Stimulated activated CD4-positive, alpha-beta T cell treated with anti-CD3 and anti-CD28 coated beads, Interleukin-15, amount 100 ng/mL, for 48 hours (primary cell): ENCODE measurements at places on chromosomes 5 and 9.

DNA sequence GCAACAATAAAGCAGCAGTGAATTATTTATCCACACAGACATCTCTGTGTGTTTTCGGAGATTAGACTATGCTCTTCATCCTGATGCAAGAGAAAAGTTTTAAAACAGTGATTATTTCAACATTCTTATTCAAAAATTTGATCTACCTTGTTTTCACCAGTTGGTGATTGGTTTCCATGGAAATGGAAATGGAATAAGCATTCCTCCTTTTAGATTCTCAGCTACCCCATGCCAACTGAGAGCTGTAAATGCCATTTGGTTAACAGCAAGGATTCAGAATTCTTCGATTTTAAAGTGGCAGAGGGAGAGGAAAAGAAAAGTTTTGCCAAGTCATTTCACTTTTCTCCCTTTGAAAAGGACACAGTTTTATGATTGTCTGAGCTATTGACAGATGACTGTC is 154.7 kb downstream of the PCSK5 start:
- no peak for DNase-seq

- no peak for DNase-seq
Observed at GRCh38 chr9:3863111-3863528, 337.3 kb upstream of the RFX3 start.

GRCh38 chr5:120913396-120913795 is 449.3 kb downstream of the PRR16 start:
- no peak for DNase-seq

GRCh38 chr9:4066682-4067081 is 233.2 kb downstream of the GLIS3 start:
- DNase-seq = no peak

- no peak for DNase-seq
Observed at GRCh38 chr9:135271425-135271824, 184.0 kb downstream of the OLFM1 start.

DNA sequence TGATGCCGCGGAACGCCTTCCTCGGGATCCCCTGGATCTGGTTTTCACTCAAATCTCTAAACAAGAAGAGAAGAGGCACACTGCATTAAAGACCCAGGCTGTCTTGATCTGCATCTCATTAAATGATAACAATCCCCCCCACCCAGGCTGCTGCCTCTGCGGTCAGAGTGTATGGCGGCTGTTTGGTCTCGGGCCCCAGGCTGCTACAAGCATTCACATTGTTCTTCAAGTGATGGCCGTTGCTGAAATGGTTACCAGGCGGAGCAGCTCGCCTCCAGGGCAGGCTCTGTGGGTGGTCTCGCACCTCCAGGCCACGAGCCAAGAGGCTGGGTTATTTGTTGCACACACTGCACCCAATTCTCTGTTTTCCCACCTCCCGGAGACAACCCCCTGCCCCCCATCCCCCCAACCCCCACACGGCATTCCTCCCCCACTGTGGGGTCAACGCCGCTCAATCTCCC is 304.1 kb upstream of the PANK3 start:
- no peak for DNase-seq

GRCh38 chr9:37972351-37972848 is 68.5 kb upstream of the SLC25A51 start:
- no peak for DNase-seq

DNA sequence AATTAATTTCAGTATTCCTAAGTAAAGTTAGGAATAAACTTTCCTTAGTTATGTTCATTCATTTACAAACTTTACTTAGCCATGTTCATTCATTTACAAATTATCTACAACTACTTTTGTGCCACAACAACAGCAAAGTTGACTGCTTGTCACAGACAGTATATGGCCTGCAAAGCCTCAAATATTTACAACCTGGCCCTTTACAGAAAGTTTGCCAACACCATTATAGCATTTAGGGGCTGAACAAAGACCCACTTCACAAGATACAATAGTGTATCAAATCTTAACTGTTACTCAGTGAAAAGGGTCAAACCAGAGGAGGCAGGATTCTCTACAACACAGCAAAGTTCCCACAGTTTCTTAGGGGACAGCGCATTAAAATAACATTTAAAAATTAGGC is 9.7 kb upstream of the OTULINL start:
- DNase-seq = no peak

DNA sequence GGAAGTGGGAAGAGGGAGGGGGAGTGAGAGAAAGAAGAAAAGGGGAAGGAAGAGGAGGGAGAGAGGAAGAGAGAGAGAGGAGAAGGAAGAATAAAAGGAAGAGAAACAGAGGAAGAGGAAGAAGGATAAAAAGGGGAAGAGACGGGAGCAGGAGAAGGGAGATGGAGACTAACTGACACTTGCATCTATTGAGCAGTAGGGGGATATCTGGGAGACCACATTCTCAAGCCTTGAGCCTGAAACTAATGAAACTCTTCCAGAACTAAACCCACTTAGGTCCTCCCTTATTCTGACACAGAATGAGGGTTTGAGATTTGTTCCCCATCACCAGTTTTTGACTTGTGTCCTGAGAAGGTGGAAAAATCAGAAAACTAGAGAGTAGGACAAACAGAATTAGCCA is 533.3 kb downstream of the CDH12 start:
- no peak for DNase-seq

DNA sequence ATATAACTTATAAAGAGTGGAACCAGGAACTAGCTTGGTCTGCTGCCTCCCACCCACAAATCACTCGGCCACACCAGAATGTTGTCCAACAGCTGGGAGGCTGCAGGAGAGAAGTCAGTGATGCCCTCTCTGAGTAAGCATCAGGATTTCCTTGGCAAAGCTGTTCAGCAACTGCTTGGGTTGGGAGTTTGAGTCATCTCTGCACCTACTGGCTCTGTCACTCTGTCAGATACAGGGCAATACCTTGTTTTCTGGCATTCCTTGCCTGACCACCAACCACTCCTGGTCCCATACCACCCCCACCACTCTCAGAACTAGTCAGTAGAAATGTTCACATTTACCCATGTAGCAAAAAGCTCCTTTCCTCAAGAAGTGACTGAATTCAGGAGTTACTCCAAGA is 36.8 kb upstream of the GCNT4 start:
- DNase-seq = no peak

DNA sequence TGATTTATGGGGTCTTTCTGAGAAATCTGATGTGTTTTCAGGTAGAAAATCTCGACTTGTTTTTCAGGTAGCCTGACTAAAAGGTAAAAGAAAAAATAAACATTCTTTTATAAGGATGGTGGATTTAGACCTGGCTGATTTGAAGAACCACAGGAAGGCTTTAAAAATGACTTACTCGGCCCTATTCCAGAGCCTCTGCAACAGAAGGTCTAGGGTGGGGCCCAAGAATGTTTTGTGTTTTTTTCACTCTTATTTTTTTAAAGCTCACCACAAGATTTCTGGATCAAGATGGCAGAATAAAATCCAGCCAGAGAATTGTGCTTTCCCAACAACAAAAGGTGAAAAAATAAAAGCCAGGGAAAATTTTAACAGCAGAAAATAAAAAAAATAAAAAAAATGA is 59.1 kb downstream of the FNBP1 start:
- no peak for DNase-seq

DNA sequence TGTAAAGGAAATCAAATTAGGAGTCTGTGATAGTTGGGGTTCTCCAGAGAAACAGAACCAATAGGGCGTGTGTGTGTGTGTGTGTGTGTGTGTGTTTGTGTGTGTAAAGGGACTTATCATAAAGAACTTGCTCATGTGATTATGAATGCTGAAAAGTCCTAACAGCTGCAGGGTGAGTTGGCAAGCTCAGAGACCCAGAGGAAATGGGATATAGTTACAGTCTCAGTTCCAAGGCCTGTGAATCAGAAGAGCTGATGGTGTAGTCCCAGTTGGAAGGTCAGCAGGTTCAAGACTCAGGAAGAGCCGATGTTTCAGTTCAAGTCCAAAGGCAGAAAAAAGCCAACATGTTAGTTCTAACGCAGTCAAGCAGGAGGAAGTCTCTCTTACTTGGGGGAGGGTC is 214.2 kb downstream of the ELAVL2 start:
- no peak for DNase-seq

GRCh38 chr9:73131461-73131860 is 20.2 kb upstream of the ANXA1 start:
- DNase-seq = no peak

- no peak for DNase-seq
Observed at GRCh38 chr5:110663525-110663924, 62.9 kb downstream of the TMEM232 start.

GRCh38 chr9:19146441-19147024 is 19.2 kb upstream of the PLIN2 start:
- no peak for DNase-seq

GRCh38 chr5:124733329-124733650 is 13.1 kb downstream of the ZNF608 start:
- DNase-seq = no peak

DNA sequence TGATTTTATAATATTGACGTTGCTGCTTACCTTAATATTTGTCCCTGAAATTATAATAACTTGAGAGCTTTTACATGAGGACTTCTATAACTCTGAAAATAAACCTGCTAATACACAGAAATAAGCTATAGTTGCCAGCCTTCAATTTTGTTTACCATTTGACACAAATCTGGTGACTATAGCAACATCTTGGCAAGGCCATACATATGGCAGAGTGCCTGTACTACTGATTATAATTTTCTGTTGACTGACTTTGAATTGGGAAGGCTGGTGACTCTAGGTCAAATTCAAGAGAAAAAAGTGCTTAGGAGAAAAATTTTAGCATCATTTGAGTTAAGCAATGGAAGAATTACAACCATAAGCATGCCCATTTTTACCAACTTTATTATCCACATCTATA is 581.4 kb upstream of the PTPRD start:
- DNase-seq = no peak

- no peak for DNase-seq
Observed at GRCh38 chr9:117491491-117491890, 76.6 kb upstream of the ASTN2 start.

DNA sequence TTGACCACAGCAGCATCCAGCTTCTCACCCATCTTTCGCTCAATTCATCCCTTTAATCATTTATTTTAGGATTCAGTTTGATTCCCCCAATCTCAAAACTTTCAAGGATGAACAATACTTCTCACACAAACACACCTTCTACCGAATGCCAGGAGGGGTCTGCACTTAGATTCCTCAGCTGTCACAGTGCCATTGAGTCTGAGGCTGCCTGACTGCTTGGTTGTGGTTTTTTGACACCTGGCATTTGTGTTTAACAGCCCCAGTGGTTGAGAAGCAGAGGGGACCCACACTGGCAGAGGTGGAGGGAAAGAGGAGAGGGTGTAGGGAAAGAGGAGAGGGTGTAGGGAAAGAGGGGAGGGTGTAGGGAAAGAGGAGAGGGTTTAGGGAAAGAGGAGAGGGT is 54.9 kb downstream of the PALM2AKAP2 start:
- no peak for DNase-seq

- DNase-seq = no peak
Observed at GRCh38 chr9:131813116-131813515, 73.2 kb upstream of the RAPGEF1 start.

- no peak for DNase-seq
Observed at GRCh38 chr9:123421186-123421585, 65.2 kb downstream of the CRB2 start.

GRCh38 chr9:134291961-134292871 is 34.0 kb upstream of the RXRA start:
- DNase-seq = no peak

GRCh38 chr9:14051419-14051818 is 262.5 kb downstream of the NFIB start:
- no peak for DNase-seq

DNA sequence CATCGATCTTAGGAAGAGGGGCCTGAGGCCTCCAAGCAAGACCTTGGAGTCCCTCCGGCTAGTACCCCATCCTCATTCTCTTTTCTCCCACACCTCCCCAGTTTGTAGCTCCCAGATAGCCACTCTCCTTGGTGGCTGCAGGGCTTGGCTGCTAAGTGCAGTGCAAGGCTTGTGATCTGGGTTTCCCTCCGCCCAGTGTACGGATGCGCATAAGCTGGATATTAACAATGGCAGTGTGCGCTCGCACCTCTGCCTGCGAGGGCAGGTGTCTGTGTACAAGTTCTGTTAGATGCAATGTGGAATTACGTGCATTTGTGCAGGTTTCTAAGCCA is 71.0 kb upstream of the TBCA start:
- no peak for DNase-seq

DNA sequence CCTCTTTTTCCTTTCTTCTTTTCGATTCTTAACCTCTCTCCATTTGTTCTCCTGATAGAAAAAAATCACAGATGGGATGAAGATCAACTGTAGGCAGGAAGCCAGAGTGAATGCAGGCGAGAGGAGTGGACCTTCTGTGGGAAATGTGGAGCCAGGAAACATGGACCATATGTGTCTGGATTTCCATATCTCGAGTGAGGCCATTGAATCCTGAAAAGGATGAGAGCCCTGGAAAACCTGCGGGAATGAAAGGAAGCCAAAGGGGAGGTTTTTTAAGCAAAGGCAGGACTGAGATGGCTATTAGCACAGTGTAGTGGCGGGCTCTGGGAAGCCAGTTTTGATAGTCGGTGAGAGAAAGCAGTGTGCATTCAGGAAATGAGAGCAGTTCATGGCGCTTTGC is 139.5 kb upstream of the C9orf72 start:
- no peak for DNase-seq

- DNase-seq = no peak
Observed at GRCh38 chr9:86347991-86348390, 6.2 kb downstream of the TUT7 start.
